Endodermal cell (in vitro differentiated cells): ENCODE measurements at places on chromosomes 4 and X.

DNA sequence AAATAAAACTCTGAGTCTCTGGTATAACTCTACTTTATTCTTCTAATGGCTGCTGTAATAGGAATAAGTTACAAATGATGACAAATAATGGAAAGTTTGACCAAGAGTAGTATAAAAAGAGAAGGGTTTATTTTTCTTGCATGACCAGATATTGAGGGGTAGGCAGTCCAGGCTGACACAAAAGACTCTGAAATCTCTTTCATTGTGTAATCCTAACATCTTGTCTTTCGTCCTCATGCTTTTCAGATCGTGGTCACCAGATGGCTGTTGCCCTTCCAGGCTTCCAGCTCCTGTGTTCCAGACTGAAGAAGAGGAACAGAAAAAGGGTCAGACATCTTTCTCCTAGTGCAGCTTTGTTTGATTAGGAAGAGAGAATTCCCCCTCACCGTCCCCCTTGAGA is 176.9 kb upstream of the GK2 start:
- no peaks in the 10 kb centered on the region for H3K36me3 ChIP-seq
- no peak overlapping the region for H3K4me3 ChIP-seq
- no peaks in the 10 kb centered on the region for H3K4me1 ChIP-seq
- H3K27me3 ChIP-seq = no peaks in the 10 kb centered on the region

GRCh38 chrX:129958814-129959492 is 23.5 kb upstream of the BCORL1 start:
- H3K4me1 ChIP-seq = no peaks in the 10 kb centered on the region
- no peak for DNase-seq
- peaks cover 60% of the 10 kb centered on the region for H3K27me3 ChIP-seq
- no peaks in the 10 kb centered on the region for H3K36me3 ChIP-seq
- no peak overlapping the region for H3K4me3 ChIP-seq
- no peak overlapping the region for H3K27ac ChIP-seq

- H3K36me3 ChIP-seq = no peaks in the 10 kb centered on the region
- peaks cover 7% of the 10 kb centered on the region for H3K27me3 ChIP-seq
- peak; percentile 64 for DNase-seq
- no peak overlapping the region for H3K4me3 ChIP-seq
- H3K4me1 ChIP-seq = no peaks in the 10 kb centered on the region
These were observed 65.9 kb downstream of the EFNB1 start for GRCh38 chrX:68894513-68895340.

- DNase-seq = no peak
- H3K27ac ChIP-seq = no peak overlapping the region
- H3K4me3 ChIP-seq = no peak overlapping the region
- H3K27me3 ChIP-seq = no peaks in the 10 kb centered on the region
These were observed 57.6 kb downstream of the SLC4A4 start for GRCh38 chr4:71396382-71396781.

DNA sequence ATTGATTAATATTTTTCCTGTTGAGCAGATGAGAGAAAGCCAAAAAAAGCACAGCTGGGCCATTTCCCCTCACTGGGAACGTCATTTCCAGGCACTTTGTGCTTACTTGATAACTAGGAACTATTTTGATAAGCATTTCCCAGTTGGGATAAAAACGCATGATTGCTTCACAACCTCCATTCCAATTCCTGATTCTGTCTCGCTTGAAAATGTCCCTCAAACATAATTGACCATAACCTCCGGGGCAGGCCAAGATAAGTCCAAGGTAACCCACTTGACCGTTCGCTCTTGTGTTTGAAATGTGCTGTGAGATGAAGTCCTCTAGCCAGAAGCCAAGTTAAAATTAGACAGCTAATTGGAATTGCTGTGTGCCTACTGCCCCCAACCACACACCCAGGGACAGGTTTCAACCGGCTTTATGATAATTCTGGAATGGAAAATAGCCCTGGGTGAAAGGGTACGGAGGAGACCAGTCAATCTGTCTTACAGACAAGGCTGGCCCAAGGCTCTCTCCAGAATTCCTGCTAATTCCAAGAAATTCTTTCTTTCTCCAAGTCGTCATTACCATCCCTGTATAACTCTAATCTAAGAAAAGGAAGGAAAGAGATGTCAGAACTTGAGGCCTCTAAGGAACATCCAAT is 137.1 kb downstream of the MID1 start:
- no peak overlapping the region for H3K4me3 ChIP-seq
- DNase-seq = no peak
- H3K4me1 ChIP-seq = no peaks in the 10 kb centered on the region
- H3K36me3 ChIP-seq = peaks cover 22% of the 10 kb centered on the region
- H3K27me3 ChIP-seq = no peaks in the 10 kb centered on the region

DNA sequence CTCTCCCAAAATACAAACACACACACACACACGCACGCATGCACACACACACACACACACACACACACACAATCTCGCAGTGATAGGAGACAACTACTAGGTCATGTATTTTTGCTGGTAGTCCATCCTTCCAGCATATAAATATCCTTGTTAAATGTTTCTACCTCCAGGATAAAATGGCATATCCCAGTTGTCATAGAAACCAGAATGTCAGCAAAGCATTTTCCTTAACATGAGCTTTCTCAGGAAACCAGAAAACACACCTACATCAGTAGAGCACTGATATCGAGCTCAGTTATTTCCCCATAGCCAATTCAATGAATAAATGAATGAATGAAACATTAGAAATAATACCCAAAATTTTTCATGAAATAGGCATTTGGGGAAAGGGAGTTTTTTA is 115.7 kb downstream of the PWWP3B start:
- no peaks in the 10 kb centered on the region for H3K4me1 ChIP-seq
- H3K36me3 ChIP-seq = no peaks in the 10 kb centered on the region
- no peak for DNase-seq
- no peak overlapping the region for H3K4me3 ChIP-seq
- H3K27me3 ChIP-seq = no peaks in the 10 kb centered on the region
